ENCODE measurements at places on chromosomes 2 and 18.
A peak's percentile ranks its signal among the peaks of the same experiment; 100 is the strongest.

DNA sequence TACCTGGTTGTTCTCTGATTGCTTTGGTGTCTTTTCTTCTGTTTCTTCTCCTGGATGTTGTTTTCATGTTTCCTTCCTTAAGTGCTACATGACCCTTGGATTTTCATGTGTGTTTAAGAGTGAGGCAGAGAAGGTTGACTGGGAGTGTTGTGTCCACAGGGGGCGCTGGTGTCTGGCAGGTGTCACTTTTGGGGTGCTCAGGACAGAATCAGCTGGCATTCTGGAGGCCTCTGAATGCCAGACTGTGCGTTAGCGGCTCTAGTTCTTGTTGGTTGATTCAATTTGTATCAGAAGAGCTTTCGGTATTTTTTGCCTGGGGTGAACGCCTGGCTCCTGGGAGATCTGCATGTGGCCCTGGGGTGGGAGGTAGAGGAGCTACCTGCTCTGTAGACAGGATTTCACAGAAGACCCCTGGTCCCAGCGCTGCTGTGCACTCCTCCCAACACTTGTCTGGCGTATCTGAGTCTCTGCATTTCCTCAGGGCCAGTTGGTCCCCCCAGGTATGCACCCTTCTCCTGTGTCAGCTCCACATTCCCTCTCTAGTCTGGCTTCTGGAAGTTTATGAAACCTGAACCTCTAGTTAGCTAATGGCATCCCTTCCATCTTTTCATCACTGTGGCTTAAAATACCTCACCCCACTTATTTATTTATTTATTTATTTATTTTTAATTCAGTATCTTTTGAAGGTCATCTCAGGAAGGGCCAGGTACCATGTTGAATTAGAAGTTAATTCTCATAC is 1.1 kb downstream of the GREB1 start:
- no peak for DNase-seq

DNA sequence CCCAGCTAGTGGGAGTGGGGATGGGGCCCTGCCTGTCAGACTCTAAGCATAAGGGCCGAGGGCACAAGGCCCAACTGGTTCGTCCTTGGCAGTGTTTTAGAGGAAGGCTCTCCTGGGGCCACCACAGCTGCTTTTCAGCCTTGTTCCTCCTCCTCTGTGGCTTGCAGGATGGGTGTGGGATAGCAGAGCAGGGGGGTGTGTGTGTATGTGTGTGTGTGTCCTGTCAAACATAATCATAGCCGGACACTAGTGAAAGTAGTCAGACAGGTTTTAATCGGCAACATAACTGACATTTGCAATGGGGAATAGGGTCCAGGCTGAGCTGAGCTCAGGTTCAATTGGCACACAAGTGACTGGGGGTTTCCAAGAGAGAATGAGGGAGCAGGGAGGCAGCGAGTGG is 114.2 kb downstream of the SEPTIN10 start:
- DNase-seq = no peak

DNA sequence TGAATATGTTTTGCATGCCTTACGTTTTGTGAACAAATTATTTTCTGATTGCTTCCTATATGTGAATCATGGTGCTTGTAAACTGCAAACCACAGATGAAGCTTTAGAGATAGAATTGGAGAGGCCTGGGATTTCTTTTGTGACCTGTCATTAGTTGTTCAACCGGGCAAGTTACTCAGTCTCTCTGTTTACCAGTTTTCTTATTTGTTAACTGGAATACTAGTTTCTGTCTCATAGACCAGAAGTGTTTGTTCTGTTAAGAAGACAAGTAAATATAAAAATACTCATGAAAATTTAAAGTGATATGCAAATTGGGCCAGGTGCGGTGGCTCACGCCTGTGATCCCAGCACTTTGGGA is 27.3 kb downstream of the DGKD start:
- DNase-seq = no peak

DNA sequence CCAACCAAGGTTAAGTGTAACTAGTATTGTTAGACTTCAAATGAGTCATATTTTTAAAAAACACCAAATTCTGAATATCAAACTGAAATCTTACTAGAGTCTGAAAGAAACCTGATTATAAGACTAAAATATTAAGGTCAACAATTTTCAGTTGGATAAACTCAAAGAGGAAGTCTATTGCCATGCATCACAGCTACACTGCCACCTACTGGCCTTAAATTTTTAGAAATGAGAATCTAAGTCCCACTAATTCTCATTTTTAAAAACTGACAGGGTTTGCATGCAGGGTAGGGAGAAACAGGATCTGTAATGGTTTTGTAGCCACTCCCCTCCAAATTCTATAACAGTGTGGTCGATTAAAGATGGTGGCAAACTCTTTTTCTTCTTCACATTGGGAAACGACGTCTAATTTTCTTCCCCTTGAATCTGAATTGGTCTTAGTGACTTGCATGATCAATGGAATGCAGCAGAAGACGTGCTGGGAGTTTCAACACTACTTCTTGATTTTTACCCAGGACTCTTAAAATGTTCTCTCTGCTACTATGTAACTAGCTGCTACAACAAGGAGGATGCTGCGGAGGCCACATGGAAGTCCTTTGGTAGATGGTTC is 176.1 kb upstream of the SESTD1 start:
- peak; percentile 38 for DNase-seq

DNA sequence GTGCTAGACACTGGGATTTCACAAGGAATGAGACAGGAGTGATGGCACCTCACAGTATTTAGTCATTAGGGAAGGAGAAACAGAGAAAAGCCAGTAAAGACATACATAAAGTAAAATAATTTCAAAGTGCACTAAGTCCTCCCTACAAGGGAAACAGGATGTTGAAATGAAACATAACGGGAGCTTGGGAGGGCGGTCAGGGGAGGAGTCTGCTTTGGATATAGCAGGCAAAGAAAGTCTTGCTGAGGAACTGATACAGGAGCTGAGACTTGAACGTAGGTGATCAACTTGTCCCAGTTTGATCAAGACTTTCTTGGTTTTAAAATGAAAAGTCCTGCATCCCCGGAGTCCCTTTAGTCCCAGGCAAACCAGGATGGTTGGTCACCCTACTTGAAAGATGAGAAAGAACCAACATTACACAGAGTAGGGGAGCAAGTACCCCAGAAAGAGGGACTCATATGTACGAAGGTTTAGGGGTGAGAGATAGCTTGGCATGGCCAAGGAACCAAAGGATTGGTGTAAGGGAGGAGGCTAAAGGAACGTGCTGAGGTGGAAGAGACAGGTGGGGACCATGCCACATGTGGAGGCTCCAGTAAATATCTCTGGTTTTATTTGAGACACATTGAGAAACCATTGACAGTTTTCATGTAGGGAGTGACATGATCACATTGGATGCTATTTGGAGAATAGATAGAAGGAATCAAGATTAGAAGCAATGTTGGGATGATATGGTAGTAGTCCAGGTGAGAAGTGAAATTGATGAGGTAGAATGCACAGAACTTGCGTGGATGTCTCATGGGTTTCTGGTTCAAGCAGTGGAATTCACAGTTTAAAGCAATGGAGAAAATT is 28.4 kb downstream of the FBXO48 start:
- no peak for DNase-seq

GRCh38 chr18:42545825-42546224 is 569.7 kb downstream of the RIT2 start:
- DNase-seq = no peak

- DNase-seq = no peak
These were observed 67.3 kb upstream of the TEX51 start for GRCh38 chr2:126831234-126832005.

GRCh38 chr2:159677654-159678053 is 34.7 kb upstream of the MARCHF7 start:
- peak; percentile 28 for DNase-seq

DNA sequence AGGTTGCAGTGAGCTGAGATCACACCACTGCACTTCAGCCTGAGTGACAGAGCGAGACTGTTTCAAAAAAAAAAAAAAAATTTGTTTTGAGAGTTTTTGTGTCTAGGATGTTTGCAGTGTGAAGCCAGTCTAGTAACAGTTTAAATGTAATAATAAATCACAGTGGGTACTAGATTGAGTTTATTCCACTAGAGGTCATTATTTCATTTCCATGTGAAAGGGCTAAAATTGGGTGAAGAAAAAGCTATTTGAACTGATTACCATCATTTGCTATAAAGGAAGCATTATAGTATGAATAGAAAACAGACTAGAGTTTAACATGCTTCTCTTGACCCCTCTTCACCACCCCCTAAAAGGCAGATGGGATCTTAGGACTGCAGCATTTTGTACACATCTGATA is 20.3 kb downstream of the SNRPD1 start:
- peak; percentile 4 for DNase-seq

- DNase-seq = no peak
These were observed 121.2 kb downstream of the NR4A2 start for GRCh38 chr2:156211318-156211717.

GRCh38 chr2:172552547-172553291 is 3.2 kb upstream of the PDK1 start:
- DNase-seq = no peak

DNA sequence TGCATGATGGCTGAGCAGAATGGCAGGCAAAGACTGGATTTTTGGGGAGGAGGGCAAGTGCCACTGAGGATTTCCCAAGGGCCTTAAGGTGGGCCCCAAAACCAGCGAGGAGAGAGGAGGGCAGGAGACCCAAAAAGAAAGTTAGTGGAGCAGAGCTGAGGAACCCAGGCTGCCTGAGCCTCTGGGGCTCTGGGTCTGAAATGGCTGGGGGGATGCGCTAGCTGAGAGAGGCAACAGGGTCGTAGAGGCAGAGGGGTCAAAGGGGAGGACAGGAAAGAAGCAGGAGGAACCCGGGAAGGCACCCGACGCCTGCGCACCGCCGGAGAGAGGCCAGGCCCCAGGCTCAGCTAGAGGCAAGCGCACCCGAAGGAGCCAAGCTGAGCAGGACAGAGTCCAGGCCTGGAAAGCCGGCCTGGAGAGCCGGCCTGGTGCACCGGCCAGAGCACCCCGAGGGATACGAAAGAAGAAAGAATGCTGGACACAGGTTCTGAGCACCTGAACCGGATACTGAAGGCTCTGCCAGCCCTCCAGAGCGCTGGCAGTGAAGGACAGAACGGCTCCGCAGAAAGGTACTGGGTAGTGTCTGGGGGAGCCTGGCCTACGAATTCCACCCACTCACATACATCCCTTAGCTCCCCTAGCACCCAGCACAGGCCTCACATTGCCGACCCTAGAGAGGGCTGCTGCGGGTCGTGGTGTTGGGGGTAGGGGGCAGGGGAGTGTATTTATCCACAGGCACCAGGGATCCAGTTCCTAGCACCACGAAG is 39.5 kb upstream of the ATP6V1B1 start:
- no peak for DNase-seq

DNA sequence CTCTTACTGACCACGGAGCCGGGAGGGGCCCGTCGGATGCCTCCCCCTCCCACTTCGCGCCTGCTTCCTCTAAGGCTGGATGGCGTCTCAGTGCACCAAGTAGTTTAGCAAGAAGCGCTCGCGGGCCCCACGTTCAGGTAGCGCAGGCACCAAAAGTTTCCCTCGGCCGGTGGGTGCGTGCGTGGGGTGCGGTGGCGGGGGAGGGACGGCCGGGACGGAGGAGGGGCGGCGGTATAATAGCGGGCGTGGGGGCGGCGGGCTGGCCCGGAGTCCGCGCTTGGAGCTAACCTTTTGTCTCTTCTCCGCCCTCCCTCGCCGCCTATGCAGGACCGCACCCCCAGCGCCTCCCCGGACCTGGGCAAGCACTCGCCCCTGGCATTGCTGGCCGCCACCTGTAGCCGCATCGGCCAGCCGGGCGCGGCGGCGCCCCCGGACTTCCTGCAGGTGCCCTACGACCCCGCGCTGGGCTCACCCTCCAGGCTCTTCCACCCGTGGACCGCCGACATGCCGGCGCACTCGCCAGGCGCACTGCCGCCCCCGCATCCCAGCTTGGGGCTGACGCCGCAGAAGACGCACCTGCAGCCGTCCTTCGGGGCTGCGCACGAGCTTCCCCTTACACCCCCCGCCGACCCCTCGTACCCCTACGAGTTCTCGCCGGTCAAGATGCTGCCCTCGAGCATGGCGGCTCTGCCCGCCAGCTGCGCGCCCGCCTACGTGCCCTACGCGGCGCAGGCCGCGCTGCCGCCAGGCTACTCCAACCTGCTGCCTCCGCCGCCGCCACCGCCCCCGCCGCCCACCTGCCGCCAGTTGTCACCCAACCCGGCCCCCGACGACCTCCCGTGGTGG is 1.0 kb downstream of the SP5 start:
- no peak for DNase-seq

GRCh38 chr18:22283397-22283796 is 114.0 kb downstream of the GATA6 start:
- no peak for DNase-seq

DNA sequence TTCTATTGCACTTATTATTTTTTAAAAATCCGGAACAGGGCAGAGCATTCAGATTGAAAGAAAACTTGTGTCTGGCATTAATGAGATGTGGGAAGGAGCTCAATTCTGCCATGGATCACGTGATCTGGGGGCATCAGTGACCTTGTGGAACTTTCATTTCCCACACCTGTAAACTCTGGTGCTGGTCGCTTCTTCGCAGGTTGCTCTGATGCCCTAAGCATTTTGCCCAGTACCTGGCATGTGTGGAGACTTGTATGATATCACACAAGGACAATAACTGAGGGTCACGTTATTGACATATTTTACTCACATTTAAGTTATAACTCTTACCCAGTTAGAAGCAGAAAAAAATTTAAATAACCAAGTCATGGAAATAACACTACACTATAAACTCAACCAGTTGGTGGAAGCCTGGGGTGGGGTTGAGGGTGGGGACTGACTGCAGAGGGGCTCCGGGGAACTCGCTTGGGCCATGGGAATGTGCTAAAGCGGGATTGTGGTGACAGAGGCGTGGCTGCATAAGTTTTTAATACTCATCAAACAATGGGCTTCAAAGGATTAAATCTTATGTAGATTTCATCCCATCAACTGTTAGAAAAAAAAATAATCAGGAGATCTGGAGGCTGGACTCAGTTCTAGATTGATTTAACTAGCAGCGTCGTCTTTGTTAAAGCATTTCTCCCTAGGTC is 36.5 kb downstream of the ST3GAL5 start:
- no peak for DNase-seq

- DNase-seq = no peak
These were observed 107.9 kb upstream of the ATL2 start for GRCh38 chr2:38484957-38485356.
